Fibroblast of gingiva (primary cell): ENCODE measurements at places on chromosomes 4 and X.

GRCh38 chr4:4720646-4721045, 138.8 kb upstream of the MSX1 start:
- DNase-seq: no peak

- DNase-seq: peak; percentile 24
These were observed 1.6 kb upstream of the IDUA start for GRCh38 chr4:985123-985830.

DNA sequence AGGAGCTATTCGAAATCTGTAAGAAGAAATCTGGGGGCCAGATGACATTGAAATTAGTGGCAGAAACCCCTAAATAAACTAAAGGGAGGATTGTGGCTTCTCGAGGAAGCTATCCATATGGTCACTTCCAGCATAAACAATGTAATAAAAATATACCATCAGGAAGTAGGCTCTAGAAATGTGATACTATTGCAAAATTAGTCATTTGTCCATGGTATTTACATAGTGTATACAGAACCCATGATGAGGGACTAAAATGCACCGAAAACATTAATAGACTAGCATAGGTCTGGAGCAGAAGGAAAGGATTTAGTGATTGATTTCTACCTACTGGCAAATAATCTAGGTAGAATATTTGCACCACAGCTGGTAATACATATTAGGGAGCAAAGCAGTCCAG, 1344.0 kb downstream of the FSTL5 start:
- no peak for DNase-seq

DNA sequence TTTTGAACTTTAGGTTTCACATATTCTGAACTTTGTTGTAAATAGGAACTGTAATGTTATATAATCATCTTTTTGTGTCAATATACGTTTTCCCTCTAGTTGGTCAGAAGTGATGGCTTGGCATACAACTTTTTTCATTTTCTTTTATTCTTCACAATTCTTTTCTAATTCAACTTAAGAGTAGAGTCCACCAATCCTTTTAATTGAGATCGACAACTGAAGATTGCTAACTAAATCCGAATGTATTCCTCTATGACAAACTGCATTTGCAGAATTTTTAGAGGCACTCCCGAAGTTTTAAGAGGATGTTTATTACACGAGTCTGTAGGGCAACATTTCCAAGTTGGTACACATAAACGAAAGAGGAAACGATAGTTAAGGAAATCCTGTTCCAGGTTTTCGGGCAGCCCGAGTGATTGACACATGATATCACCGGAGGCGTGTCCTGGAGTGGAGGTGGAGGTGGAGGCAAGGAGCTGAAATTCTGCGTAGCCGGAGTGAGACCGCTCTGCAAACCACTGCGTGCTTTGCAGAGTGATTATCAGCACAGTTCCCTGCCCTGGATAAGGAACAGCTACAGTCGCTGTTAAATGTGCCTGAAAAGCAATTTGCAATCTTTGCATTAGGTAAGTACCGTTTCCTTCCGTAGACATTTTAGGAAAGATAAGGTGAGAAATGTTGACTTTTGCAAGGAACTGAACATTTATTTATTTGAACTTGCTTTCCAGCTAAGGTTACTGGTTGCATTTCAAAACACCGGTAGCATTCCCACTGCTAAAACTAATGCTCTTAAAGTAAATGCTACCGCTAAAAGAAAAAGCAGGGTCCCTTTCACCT, at the start of gene SPRY1:
TSS of gene SPRY1 (plus strand) at position 489 of the 837 bp plus-strand sequence. CDS start 4,797 bp downstream, outside the sequence.
- peak; percentile 81 for DNase-seq

DNA sequence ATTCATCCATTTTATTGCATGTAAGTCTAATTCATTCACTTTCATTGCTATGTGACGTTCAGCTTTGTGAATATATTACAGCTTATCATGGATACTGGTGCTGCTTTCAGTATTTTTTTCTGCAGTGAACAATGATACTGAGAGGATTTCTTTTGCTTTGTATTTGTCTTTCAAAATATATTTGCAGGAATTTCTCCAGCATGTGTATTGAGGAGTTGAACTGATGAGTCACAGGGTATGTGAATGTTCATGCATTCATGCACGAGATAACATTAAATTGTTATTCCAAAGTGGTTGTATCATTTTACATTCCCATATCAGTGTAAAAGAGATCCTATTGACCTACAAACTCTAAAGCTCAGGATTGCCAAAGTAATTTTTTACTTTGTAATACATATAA, 283.8 kb upstream of the ARSJ start:
- no peak for DNase-seq

- DNase-seq: peak; percentile 76
These were observed 1.0 kb downstream of the PDE5A start for GRCh38 chr4:119627267-119628255.

DNA sequence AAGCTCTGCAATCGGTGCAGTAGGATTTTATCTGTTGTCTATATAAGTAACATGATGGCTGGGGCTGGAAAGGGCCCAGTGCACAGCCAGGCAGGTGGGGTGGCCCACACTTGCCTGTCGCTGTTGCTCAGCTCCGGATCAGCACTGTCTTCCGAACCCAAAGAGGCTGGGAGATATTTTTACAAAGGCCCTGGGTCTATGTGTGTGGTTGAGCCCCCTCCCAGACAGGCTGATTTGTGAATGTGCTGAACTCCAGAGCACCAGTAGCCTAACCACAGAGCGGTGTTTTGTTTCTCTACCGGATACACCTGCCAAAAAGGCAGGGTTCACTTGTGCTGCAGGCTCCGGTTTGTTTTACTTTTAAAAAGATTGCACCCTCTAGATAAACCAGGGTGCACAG, 33.5 kb upstream of the CHRNA9 start:
- DNase-seq: no peak

DNA sequence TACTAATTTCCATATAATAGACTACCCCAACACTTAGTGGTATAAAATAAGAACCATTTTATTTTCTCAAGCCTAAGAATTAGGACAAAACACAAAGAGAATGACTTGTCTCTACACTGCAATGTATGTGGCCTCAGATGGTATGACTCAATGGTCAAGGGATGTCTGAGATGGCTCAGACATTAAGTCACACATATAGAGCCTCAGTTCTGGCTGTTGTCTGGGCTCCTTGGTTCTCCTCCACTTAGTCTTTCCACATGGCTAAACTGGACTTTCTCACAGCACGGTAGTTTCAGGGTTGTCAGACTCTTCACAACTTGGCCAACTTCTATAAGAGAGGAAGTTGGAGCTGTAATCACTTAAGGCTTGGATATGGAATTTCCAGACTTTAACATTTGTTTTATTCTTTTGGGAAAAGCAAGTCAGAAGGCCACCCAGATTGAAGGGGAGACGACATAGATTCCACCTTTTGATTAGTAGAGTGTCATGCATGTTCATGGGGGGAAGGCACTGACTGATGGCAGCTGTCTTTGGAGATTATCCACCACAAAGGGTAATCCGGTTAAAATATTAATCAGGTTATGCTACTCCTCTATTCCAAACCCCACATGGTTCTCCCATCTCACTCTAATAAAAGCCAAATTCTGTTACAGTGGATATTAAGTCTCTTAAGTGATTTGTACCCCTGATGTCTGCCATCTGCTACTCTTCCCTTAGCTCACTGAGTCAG, 9.4 kb downstream of the IL15 start:
- DNase-seq: peak; percentile 61
